ENCODE measurements at places on chromosomes 3 and 15.

- DNase-seq, result peak; percentile 47
Observed at GRCh38 chr15:29935296-29936004, 113.2 kb upstream of the TJP1 start.

- no peak for DNase-seq
Observed at GRCh38 chr3:187758318-187758955, 13.2 kb upstream of the BCL6 start.

DNA sequence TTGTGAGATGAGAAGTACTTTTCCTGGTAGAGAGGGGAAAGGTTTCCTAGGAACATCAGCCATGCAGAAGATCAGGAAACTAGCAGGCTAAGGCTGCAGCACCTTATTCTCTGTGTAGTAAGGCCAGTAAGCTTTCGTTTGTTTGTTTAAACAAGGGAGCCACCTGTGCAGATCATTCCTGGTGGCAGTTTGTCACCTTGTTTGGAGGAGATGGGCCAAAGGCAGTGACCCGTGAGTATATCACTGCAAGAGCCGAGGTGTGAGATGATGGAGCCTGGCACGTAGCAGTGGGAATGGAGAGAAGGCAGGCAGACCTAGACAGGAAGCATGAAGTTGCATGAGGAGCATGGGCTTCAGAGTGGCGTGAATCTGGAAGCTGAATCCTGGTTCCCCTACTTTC lies 19.6 kb downstream of the ATG7 start:
- no peak for DNase-seq

- DNase-seq, result no peak
Observed at GRCh38 chr3:136385457-136385856, 135.3 kb downstream of the PCCB start.

- DNase-seq, result no peak
Observed at GRCh38 chr3:113261063-113261625, 49.8 kb downstream of the BOC start.

GRCh38 chr15:73573037-73573436 lies 60.2 kb downstream of the NPTN start:
- no peak for DNase-seq

GRCh38 chr15:49423021-49423420 lies at the start of gene FGF7:
Gene FGF7, plus strand, starts transcription at chr15:49423242. Its CDS starts 1,056 bp downstream, at chr15:49424298.
- DNase-seq, result no peak

DNA sequence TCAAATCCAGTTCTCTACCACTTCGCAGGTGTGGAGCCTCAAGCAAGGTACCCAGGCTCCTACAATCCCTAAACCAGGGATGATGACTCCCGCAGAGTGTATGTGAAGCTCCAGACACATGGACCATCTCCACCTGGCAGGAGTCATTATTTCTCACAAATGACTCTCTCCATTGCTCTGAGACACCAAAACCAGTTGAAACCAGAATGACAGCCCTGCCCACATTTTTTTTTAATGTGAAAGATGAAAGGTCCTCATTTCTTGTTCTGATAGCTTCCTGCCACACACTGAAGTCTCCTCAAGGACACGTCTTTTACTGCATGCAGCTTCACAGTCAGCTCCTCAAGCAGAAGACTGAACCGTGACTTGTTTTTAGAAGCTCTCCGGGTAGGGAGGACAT lies 61.4 kb upstream of the ZBTB38 start:
- no peak for DNase-seq

GRCh38 chr3:141308588-141309218 lies 59.6 kb upstream of the ZBTB38 start:
- peak; percentile 87 for DNase-seq

DNA sequence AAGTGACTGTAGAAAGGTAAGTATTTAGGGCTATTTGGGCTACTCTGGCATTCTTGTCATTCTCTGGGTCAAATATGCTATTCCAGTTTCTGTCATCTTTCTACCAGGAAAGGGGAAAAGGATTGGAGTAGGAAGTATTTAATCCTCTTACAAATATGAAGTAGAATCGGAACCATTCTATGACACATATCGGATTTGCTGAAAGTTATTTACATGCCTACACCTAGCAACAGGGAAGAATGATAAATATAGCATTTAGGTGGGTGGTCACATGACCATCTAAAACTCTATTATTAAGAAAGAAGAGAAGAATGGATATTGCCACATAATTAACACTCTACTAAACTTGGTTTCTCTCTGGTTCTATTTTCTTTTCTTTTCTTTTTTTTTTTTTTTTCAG lies 1353.1 kb downstream of the ZPLD1 start:
- no peak for DNase-seq

GRCh38 chr15:79769069-79769481 lies 127.7 kb downstream of the MTHFS start:
- no peak for DNase-seq

- no peak for DNase-seq
Observed at GRCh38 chr15:67444100-67444499, 76.8 kb upstream of the C15orf61 start.

GRCh38 chr15:39238443-39238842 lies 342.4 kb upstream of the THBS1 start:
- no peak for DNase-seq

GRCh38 chr3:30258426-30259392 lies 347.7 kb upstream of the TGFBR2 start:
- DNase-seq, result peak; percentile 4

DNA sequence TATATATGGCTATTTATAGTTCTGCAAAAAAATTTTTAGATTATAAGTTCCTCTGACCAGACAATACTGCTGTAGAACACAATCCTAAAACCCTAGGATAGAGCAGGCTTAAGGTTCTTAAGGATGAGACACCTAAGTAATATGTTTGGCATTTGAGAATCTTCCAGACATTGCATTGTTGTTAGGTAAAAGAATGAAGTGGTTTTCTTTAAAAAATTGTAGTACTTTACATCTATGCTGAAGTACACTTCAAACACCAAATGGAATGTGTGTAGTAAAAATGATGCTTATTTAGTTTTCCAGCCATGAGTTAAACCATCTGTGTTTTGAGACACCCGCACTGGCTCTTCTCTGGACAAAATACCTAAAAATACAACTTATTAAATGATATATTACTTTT lies 857.7 kb downstream of the OTOL1 start:
- DNase-seq, result no peak

DNA sequence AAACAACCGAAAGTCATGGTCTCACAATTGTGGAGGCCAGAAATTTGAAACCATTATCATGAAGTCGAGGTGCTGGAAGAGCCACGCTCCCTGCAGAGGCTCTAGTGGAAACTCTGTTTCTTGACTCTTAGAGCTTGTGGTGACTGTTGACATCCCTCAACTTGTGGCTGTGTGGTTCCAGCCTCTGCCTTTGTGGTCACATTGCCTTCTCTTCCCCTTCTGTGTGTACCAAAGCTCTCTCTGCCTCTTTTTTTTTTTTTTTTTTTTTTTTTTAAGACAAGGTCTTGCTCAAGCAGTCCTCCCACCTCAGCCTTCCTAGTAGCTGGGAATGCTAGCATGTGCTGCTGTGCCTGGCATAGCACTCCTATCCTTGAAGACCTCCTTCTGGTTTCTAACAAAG lies 48.7 kb upstream of the CRTC3 start:
- DNase-seq, result no peak

GRCh38 chr15:79896131-79896633 lies 632 bp downstream of the MTHFS start:
- no peak for DNase-seq

DNA sequence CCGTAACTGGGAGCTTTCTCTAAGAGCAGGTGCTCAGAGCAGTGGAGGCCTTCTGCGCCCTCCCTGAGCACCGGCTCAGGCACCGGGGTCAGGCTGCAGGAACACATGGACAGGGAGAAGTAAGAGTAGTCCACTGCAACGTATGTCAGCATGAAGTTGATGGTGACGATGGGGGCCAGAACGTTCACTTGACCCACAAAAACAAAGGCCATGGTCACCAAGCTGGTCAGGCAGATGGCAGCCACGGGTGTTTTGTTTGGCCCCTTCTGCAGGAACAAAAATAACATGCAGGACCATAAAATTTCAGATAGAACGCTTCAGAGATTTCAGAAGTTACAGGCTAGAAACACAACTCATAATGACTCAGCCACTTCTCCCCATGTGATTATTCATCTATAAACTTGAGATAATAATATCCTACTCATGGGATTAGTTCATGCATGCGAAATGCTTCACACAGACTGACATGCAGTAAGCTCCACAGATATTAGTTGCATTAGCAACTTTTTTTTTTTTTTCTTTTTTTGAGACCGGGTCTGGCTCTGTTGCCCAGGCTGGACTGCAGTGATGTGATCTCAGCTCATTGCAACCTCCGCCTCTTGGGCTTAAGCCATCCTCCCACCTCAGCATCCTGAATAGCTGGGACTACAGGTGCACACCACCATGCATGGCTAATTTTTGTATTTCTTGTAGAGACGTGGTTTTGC lies 52.2 kb upstream of the HEG1 start:
- no peak for DNase-seq

- no peak for DNase-seq
Observed at GRCh38 chr3:49601358-49602048, 47.2 kb downstream of the BSN start.

DNA sequence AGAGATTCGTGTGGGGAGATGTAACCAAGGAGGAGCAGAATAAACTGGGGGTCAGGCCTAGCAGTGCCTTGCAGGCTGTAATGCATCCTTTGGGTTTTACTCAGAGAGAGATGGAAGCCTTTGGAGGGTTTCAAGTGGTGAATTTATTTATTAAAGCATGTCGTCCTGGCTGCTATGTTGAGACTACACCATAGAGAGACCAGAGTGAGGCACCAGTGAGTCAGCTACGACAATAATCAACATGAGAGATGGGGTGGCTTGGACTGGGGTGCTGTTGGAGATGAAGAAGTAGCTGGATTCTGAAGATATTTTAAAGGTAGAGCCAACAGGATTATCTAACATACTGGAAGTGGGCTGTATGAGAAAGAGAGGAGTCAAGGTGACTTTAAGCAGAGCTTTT lies 335.3 kb upstream of the ARHGEF26 start:
- no peak for DNase-seq

GRCh38 chr15:96181873-96182301 lies 148.6 kb upstream of the NR2F2 start:
- no peak for DNase-seq

- peak; percentile 59 for DNase-seq
Observed at GRCh38 chr3:126422571-126423091, 27.9 kb downstream of the CFAP100 start.

DNA sequence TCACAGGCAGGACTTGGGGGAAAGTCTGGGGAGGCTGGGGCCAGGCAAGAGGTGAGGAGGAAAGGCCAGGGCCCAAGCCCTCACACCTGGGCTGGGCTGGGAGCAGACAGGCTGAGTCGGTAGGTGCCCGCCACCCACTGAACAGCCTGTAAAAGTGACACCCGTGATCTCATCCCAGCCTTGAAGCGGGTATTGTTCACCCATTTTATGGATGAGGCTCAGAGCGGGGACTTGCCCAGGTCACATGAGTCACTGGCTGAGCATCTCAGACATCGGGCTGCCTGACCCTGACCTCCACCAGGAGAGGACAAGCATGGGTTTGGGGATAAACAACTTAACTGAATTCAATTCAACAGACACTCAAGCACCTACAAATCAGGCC lies 52.0 kb upstream of the CTSH start:
- DNase-seq, result no peak

GRCh38 chr15:38255690-38256089 lies 3.1 kb downstream of the SPRED1 start:
- DNase-seq, result no peak

DNA sequence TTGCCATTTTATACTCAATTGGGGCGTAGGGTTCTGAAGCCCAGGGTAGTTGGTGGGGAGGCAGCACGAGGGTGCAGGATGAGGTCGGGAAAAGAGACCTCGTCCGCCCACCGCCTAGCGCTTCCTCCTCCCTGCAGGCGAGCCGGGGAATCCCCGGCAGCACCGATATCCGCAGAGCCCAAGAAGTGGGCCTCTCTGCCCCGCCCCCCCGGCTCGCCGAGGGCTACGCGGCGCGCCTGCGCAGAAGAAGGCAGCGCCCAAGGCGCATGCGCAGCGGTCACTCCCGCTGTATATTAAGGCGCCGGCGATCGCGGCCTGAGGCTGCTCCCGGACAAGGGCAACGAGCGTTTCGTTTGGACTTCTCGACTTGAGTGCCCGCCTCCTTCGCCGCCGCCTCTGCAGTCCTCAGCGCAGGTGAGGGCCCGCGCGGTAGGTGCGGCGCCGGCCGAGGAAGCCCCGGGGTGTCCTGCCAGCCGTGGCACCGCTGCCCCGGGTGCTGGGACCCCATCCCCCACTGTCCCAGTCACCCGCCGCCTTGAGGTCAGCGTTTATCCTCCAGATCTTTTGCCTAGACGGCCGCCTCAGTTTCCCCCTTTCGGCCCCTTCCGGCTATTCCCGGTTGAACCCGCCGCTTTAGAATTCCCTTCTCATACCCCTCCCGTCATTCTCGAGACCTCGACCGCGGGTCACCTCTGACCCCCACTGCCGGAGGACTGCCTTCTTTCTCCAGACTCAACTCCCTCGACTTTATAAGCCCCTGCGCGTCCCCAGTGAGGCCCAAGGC lies at the start of gene ALAS1:
Gene ALAS1 (plus strand): TSS at position 319 of the 784 bp plus-strand sequence. CDS start 1,082 bp downstream, outside the sequence.
- peak; percentile 99 for DNase-seq

GRCh38 chr3:144636833-144637232 lies 665.2 kb downstream of the DIPK2A start:
- DNase-seq, result peak; percentile 3

DNA sequence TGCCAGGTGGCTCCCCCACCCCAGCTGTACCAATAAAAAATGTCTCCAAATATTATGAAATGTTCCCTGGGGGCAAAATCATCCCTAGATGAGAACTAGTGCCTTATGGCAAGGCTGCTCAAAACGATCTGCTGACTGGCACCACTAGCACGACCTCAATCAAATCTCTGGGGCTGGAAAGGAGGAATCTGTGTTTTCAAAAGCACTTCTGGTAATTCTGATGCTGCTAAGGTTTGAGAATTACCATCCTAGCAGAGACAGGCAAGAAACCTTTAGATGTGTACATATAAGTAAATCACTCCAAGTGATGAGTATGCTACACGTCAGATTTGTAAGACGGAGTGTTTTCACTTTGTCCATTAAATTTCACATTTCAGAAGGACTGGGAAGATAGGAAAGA lies 360.1 kb upstream of the THRB start:
- DNase-seq, result no peak

- peak; percentile 86 for DNase-seq
Observed at GRCh38 chr15:77966540-77967234, 110.8 kb downstream of the TBC1D2B start.

DNA sequence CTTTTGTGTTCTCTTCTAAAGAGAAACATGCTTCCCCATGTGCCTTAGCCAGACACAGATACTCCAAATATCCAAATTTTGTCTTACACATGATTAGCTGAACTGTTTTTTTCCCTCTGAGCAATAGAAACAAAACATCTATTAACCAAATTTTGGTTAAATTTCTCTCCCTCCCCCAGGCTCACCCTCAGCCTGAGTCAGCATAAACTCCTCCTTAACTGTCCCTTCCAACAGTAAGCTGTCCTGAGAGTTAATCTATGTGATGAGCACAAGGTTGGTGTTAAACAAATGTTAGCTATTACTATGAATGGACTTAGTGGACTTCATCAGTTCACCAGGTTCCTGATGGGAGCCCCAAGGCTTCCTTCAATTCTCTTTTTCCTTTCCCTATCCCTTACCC lies 108.5 kb downstream of the RSL24D1 start:
- DNase-seq, result no peak

- no peak for DNase-seq
Observed at GRCh38 chr15:101001056-101001455, 81.9 kb downstream of the LRRK1 start.

GRCh38 chr3:13498354-13499060 lies 18.4 kb downstream of the HDAC11 start:
- no peak for DNase-seq

- DNase-seq, result no peak
Observed at GRCh38 chr3:151142929-151143328, 57.5 kb downstream of the MED12L start.

GRCh38 chr3:25587094-25587493 lies 77.6 kb downstream of the TOP2B start:
- DNase-seq, result no peak
